ENCODE measurements at places on chromosomes 16 and 17.

DNA sequence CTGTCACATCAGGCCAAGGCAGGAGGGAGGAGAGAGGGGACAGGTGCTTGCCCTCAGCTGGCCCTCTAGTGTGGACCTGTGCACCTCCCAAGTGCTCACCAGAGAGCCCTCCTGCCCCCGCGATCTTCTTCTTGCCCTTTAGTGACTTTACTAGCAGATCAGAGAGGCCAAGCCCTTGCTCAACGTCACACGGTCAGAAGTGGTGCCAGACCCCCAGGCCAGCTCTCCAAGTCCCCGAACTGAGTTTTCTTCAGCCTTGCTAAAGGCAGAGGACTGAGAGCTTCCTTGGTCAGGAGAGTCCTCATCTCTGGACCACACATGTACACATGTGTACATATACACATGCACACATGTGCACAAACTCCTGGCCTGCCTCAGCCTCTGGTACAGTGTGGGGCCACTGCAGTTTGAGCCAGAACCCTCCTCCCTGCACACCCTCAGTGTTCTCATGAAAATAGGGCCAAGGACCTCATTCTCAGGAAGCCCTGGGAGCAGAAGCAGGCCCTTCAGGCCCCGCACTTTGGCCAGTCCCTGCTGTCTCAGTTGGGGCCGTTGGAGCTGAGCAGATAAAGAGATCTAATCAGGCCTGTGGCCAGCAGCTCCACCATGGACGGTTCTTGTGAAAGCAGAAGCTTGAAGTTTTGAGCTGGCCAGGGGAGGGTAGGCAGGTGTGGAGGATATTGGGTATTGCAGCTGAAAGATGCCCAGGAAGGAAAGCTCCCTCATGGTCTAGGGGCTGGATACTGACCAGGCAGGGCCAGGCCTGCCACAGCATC, 7.4 kb upstream of the EPX start:
- no peak for DNase-seq

- no peak for DNase-seq
Measured at GRCh38 chr16:22369221-22369811, 5.1 kb downstream of the CDR2 start.

- no peak for DNase-seq
Measured at GRCh38 chr17:41308251-41308917, 725 bp downstream of the KRTAP16-1 start.

GRCh38 chr16:64762211-64762610, 359.7 kb downstream of the CDH11 start:
- DNase-seq: no peak

DNA sequence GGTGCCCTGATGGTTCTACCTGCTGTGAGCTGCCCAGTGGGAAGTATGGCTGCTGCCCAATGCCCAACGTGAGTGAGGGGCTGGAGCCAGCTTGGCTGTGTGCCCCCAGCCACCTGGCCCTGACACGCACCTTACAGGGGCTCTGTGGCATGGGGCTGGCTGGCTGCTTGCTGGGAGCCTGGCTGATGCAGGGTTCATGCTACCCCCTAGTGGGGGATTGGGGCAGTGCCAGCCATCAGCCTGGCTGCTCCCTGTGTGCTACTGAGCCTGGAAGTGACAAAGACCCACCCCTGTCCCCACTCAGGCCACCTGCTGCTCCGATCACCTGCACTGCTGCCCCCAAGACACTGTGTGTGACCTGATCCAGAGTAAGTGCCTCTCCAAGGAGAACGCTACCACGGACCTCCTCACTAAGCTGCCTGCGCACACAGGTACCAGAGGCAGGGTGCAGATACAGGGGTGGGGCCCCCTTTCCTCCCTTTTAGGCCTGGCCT, 5.7 kb downstream of the GRN start:
- DNase-seq: no peak

GRCh38 chr16:7366993-7367880, 34.6 kb downstream of the RBFOX1 start:
- DNase-seq: no peak

GRCh38 chr16:25841761-25842160, 150.0 kb downstream of the HS3ST4 start:
- DNase-seq: no peak

GRCh38 chr17:47896672-47897490, 845 bp downstream of the SP2 start:
- DNase-seq: no peak

DNA sequence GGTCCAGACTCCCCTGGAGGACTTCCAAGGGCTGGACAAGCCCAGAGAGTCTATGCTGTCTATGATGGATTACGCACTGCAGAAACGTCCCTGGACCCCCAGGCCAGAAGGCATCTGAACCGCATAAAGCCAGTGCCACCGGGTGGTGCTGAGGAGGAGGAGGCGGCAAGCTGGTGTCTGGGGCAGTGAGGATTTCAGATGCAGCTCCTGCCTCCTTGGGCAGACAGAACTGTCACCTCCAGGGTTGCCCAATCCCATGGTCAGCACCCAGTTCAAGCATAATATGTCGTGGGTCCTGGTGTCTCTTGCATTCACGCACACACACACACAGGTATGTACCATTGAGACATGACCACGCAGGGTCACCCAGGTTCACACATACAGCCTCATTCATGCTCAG, 25.6 kb downstream of the RAP1GAP2 start:
- DNase-seq: no peak

DNA sequence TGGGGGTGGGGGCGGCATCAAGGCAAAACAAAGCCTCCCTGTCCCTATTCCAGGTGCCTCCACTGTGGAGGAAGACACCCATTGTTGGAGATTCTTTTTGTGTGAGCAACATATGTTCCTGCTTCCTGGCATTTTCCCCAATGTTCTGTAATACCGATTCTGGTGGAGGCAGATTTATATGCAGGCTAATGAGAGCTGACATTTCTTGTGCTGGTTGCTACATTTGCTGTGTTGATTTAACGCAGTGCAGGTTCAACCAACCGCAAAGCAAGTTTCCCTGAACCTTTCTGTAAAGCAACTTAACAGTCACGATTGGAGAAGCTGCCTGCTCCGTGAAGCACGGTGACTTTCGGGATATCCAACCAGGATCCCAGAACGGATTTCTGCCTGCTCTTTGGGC, 260.5 kb downstream of the CBLN1 start:
- peak; percentile 76 for DNase-seq

GRCh38 chr16:89994389-89994720, 24.9 kb downstream of the DBNDD1 start:
- DNase-seq: no peak

GRCh38 chr17:72614476-72614870, 478.0 kb downstream of the SLC39A11 start:
- no peak for DNase-seq

DNA sequence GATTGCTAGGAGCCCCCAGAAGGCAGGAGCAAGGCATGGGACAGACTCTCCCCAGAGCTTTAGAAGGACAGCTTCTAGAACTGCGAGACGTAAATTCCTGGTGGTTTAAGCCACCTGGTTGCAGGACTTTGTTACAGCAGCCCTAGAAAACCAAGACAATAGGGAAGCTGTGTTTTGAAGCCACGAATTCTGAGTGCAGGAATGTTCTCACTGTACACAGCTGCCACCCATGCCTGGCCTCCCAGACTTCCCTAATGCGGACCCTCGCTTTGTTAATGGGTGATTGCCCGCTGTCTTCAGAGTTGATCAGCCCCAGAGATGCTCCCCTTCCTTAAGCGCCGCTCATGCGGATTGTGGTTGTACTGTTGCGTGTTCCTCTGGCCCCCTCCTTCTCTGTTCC, 177.1 kb downstream of the MSI2 start:
- DNase-seq: no peak

GRCh38 chr17:19644493-19645210, 3.9 kb upstream of the ALDH3A2 start:
- DNase-seq: no peak

GRCh38 chr16:22250522-22250921, 44.4 kb downstream of the EEF2K start:
- no peak for DNase-seq

- DNase-seq: no peak
Measured at GRCh38 chr17:35743626-35744328, 9.3 kb downstream of the GAS2L2 start.
